ENCODE measurements at places on chromosomes 16 and 17. TPM values are rescaled to one million over a fixed set of nuclear protein-coding genes. Genes with fewer than 3 reads are reported as not detected.

PSMD12 gene
- total RNA-seq: 105 TPM

ST6GALNAC2 gene
- not detected for total RNA-seq

E4F1 gene
- 29.4 TPM for total RNA-seq

KRTAP1-5 gene
- total RNA-seq: not detected

DDX28 gene
- 28.8 TPM for total RNA-seq

PIRT gene
- not detected for total RNA-seq

TBC1D3G gene
- not detected for total RNA-seq

HSPB9 gene
- 0.13 TPM for total RNA-seq

WDR90 gene
- total RNA-seq: 89.6 TPM

METRNL gene
- 29.5 TPM for total RNA-seq

ENPP7 gene
- total RNA-seq: not detected

CDH3 gene
- not detected for total RNA-seq

HSF4 gene
- total RNA-seq: 7.6 TPM

SCN4A gene
- total RNA-seq: 0.11 TPM

TSNAXIP1 gene
- total RNA-seq: 0.84 TPM

RPS2 gene
- 4,851 TPM for total RNA-seq

MMP2 gene
- not detected for total RNA-seq

NTN3 gene
- total RNA-seq: not detected

PLA2G10 gene
- total RNA-seq: not detected

PPP1R27 gene
- not detected for total RNA-seq

Measured in activated CD8-positive, alpha-beta memory T cell treated with anti-CD3 and anti-CD28 coated beads for 36 hours (primary cell).